ENCODE measurements at places on chromosomes 7 and 10.

DNA sequence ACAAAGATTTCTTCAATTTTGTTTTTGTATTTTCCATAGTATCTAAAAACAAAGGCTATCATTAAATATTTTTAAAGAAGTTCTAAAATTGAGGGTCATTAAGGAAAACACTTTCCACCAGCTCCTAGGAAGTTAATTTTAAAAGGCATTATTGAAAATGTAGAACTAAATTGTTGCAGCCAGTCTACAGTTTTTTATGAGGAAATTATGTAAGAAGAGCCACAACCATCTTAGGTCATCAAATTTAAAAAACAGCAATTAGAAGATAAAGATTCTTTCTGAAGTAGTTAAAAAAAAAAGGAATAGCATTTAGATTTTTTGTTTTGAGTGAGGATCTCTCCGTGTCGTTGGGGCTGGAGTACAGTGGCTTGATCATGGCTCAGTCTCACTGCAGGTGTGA, 161.7 kb downstream of the NRBF2 start:
- DNase-seq: no peak

DNA sequence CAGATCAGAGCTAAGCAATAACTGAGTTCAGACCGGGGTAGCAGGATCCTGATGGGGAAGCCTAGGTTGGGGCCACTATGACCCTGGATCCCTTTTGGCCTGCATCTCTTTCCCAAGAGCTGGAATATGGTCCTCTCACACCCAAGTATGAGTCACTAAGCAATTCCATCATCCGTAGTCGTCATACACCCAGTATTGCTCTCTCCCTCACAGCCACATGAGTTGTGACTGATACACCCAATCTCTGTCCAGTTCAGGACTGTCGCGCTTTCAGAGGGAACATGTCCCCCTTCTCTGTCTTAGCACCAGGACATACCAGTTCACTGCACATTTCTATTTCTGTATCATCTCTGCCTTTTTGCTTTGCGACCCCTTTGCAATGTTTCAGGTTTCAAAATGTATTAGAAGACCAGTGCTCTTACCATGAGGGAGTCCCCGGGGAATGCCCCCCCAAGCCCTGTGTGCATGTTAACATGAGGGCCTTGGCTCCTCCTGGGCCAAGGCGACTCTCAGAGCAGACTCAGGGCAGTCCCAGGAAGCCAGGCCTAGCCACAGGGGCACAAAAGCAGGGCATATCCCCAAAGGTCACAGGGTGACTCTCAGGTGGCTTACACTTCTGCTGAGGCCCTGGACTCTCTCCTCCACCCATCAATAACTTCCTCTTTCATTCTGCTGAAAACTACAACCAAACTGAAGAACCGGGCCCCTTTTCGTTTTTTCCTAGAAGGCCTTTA, 75.3 kb upstream of the SAMD8 start:
- peak; percentile 53 for DNase-seq

- DNase-seq: no peak
Measured at GRCh38 chr7:111051832-111052231, 39.1 kb upstream of the LRRN3 start.

GRCh38 chr10:23521735-23522134, 82.9 kb downstream of the OTUD1 start:
- no peak for DNase-seq

DNA sequence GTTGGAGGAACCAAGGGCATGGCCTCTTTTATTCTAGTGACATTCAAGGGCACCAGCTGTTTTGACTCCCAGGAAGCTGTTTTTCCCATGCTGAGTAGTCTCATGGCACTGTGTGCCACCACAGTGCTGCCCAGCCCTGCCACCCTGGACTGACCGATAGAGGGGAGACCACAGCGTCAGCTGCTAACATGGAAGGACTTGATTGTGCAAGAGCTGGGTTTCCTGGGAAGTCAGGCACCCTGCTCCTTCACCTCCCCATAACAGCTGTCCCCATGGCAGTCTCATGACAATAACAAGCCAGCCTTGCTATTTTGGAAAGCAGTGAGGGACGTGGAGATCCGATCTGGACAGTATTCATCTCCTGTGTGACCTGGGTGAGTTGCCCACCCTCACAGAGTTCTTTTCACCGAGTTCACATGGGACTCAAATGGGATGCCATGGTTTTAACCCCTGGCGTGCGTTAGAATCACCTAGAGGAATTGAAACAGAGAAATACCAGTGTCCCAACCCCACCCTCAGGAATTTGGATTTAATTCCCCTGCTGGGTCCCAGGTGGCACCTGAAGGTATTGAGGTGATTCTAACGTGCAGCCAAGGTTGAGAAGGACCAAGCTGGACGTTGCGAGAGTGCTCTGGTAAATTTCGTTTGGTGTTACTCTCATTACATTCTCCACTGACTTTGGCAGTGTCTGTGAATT, 174.8 kb downstream of the CELF2 start:
- no peak for DNase-seq

- DNase-seq: peak; percentile 26
Measured at GRCh38 chr7:117217106-117218035, 105.5 kb downstream of the WNT2 start.

DNA sequence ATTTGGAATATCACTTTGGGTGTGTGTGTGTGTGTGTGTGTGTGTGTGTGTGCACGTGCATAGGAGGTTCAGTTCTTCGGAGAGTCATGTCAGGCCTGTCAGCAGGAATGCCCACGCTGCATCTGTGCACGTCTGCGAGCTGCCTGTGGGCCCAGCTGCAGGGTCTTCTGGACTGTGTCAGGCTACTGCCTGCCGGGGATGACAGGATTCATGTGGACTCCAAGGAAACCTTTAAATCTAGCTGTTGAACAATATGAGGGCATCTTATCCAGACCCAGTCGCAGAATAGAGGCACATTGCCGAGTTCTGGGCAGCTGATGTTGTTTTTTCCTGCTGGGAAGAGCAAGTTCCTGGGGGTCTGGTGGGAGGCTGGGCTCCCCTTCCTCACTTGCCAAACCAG, 19.0 kb downstream of the AQP1 start:
- DNase-seq: no peak

DNA sequence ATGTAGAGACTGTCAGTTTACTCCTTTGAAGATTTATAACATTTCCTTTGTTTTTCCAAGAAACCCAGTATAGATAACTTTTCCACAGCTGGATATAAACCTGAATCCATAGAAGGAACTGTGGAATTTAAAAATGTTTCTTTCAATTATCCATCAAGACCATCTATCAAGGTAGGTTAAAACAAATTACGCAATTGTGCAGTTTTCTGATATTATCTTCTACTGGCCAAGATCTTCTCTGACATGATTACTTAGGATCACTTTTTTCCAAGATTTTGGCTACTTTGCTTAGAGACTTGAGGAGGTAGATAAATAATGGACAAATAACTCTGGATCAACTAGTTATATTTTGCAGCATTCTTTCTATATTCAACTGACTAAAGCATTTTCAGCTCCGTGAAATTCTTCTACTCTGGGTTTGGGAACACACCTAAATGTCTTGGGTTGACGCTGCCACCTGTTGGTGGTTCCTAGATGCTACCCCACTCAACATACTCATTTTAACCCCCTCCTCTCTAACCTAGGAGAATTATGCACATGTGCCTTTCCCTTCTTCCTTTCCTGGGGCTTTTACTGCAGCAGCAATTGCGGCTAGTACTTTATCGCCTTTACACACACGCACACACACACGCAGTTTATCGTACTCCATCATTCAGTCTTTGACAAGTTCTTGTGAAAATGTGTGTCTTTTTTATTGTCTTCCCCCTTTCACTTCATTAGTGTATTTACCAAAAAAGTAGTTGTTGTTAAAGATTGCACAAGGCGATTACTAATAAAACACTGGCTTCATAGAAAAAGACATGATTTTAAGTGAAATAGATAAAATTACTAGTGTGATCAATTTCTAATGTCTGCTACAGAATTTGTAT, 32.7 kb downstream of the ABCB5 start:
- DNase-seq: peak; percentile 14

GRCh38 chr7:38502289-38502688, 128.9 kb downstream of the AMPH start:
- no peak for DNase-seq

DNA sequence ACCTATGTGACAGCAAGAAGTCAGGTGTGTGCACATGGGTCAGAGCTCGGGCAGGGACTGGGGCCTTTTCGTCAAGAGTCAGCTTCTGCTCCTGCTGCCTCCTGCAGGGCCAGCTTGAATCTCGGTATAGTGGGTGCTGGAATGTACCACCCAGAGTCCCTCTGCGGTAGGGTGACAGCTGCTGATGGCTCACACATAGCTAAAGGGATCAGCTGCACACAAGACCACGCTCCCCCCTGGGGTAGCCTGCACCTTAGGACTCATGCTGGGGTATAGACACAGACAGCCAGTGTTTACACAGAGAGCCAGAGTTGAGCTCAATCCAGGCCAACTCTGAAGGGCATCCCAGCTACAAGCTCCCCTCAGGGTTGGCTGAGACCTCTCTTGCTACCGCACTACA, 14.0 kb upstream of the COL13A1 start:
- DNase-seq: no peak

GRCh38 chr7:125573126-125573525, 643.5 kb upstream of the POT1 start:
- DNase-seq: no peak

DNA sequence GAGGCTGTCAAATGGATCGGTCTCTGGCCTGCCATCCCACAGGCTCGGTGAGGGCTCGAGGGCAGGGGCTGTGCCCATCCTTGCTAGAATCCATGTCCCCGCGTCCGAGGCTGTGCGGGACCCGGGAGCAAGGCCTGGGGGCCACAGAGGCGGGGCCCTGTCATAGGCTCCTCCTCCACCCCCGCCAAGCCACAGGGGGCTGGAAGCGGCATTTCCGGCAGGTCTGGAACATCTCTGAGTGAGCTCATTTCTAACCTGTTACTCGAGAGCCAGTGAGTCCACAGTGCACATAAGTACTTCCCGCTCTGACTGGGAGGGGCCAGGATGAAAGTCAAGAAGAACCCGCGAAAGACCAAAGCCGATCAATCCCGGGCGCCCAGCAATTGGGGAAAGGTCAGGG, 57.6 kb downstream of the NKX6-2 start:
- DNase-seq: no peak

DNA sequence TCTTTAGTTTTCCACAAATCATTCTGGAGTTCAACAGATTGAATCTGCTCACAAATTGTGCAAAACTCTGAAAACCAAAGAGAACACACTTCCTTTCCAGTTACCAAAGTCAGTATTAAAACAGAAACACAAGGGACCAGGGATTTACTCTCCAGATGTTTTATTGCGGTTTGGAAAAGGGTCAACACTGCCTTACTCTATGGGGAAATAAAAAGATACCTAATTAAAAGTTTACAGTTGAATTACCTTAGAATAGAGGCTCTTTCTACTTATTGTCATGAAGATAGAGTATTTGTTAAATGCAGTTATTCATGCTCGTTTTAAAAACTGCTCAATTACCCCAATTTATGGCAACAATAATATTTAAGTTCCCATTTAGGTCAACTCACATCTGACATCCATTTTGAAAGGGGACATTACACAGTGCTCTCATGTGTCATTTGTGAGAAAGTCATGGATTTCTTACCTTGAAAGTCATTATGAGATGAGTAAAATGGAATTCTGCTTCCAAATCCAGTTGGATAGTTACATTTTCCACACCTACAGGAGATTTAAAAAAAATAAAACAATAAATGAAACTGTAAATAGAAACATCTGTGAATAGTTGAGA, 8.4 kb downstream of the LAMB1 start:
- no peak for DNase-seq

DNA sequence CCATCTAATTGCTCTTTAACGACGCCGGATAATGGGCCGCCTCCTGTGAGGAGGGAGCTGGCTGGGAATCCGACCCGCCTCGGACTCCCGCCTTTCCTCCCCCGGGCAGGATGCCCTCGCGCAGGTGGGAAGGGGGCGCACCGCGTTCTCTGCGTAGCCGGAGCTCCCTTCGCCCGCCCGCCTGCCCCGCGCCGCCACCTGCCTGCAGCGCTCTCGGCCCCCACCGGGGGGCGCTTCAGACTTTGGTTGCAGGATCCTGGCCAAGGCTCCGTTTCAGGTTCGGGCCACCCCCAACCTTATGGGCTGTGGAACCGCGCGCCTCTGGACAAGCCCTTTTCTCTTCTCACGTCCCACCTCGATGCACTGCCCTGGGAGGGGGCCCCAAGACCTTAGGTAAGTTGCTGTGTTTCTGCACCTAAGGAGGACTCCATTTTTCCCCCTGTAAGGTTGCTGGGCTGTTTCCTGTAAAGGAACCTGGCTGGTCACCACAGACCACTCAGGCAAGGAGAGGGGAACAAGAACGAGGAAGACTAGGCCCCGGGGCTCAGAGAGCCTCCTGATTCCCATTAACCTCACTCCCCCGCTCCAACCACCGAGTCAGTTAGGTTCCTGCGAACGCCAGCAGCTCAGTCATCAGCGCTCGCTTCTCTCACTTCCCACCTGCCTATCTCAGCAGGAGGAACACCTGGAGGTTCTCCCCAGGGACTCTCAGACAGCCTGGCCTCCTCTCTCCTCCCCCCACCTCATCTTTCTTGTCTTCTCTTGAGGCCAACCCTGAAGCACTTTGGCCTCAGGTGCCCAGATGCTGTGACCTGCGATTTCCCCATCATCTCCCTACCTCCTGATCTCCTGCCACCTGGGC, 11.3 kb upstream of the KAZALD1 start:
- DNase-seq: peak; percentile 30

DNA sequence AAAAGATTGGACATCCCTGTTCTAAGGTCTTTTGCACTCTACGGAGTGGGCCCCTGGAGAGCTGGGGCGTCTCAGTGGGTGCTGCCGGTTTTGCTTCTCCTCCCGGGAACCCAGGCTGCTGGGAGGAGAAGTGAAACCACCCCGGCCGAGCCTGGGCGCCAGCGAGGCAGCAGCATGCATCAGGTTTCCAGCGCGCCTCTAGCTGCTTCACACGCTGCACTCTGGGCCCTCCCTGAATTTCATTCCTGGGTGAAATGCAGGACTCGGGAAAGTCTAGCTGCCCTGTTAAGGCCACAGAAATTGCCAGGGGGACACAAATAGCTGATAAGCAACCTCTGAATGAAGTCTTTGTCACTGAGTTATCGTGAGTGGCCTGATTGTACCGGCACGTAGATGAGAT, 127.4 kb downstream of the TRRAP start:
- DNase-seq: no peak

DNA sequence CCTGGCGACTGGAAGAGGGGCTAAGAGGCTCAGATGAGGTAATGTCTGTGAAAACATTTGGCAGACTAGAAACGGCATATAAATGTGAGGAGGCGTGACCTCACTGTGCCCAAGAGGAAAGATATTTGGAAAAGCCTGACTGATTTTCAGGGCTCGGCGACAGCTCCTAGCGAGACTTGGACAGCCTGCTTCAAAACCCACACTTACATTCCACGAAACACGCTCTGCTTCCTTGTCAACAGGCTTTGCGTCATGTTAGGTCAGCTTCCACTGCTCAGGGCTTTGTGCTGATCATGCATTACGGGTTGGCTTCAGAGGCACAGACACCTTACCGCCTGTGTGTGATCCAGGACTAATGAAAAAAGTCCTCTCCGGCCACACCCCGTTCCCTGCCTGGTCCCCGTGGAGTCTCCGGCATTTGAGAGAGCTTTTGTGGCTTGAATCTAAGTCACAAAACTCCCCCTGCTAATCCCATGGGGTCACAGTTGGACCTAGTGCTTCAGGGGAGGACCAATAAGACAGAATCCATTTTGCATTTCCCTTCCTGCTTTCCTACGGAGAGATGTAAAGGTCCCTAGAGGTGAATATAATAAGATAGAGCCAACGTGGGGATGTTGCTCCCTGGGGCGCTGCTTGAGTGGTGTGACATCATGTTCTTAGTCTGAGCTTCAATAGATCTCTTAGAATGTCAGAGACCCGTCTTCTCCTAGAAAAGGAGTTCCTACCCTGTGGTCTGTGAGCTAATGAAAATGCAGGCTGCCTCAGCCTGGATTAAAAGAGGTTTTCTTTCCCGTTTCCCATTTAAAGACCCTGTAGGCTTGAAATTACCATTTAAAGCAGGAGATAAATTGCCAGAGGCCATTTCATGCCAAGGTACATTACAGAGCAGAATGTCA, 25.5 kb downstream of the FGFBP3 start:
- DNase-seq: peak; percentile 80

Measured in fibroblast of lung (primary cell).